ENCODE measurements at places on chromosomes 13 and 19.
A peak's percentile ranks its signal among the peaks of the same experiment; 100 is the strongest.

DNA sequence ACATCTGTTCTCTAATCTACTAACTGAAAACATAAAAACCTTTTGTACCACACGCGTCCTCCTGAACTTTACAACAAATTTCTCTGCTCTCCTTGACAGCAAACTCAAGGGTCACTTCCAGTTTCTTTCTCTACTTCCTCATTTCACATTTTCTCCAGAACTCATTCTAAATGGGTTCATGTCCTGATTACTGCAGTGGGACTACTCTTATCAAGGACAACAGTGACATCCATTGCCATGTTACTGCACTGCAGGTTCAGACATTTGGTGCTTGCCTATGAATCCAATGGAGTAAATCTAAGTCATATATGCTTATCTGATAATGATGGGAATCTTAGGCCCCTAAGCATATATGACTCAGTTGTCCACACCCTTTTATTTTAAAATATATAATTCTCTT is 35.3 kb downstream of the FPR3 start:
- peak; percentile 42 for DNase-seq

GRCh38 chr19:17554968-17555479 is 425 bp upstream of the COLGALT1 start:
- DNase-seq = no peak

GRCh38 chr19:17889609-17890214 is 18.0 kb downstream of the SLC5A5 start:
- peak; percentile 66 for DNase-seq

- DNase-seq = peak; percentile 22
Measured at GRCh38 chr13:26442541-26442940, 114.9 kb upstream of the WASF3 start.

GRCh38 chr19:15986701-15987100 is 37.9 kb downstream of the OR10H4 start:
- no peak for DNase-seq

DNA sequence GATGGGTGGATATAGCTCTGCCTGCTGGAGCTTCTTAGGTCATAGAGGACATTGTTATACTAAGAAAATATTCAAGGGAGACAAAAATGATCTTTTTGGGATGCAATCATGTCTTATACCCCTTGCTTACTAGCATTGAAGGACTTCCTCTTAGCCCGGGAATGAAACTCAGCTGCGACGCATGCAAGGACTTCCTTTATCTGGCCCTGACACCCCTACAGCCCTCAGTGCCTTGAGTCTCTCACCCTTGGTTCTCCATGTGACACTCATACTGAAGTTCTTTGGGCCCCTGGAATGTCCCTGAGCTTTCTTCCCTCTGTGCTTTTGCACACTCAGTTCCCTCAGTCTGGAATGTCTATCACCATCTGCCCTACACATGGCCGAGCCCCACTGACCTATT is 72.5 kb upstream of the MTIF3 start:
- DNase-seq = no peak
